Daoy (cell line): ENCODE measurements at places on chromosomes 1 and 21. TPM values are rescaled to one million over a fixed set of nuclear protein-coding genes. Genes with fewer than 3 reads are reported as not detected.

GRCh38 chr1:47805921-47806361 is 191.2 kb downstream of the TRABD2B start:
- DNase-seq: no peak

- peak; percentile 89 for DNase-seq
These were observed at the start of gene CROCC for GRCh38 chr1:16921391-16922185. TSS of gene CROCC (plus strand) at chr1:16921931. CDS start at chr1:16922019, 88 bp downstream.

- peak; percentile 89 for DNase-seq
These were observed 18.2 kb downstream of the PHLDA3 start for GRCh38 chr1:201450721-201451291.

- DNase-seq: peak; percentile 77
These were observed at the start of gene RNASEL for GRCh38 chr1:182588500-182589396. TSS of gene RNASEL (minus strand) at chr1:182589256. CDS start at chr1:182586806, 2,450 bp downstream.

DNA sequence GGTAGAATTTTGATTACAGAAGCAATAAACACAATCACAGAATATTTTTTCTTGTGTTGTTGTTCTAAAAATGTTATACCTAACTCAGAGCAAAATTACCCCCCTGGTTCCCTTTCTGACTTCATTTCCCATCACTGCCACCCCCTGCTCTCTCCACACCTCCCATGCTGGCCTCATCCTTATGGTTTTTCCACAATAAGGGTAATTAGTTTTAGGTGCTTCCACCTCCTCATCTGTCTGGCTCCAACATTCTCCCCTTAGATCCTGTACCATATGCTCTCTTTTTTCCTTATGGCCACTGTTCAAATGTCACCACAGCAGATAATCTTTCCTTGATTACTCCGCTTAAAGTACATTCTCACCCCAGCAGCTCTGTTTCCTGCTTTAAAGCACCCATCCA is 2208.6 kb downstream of the MRPL39 start:
- no peak for DNase-seq

DNA sequence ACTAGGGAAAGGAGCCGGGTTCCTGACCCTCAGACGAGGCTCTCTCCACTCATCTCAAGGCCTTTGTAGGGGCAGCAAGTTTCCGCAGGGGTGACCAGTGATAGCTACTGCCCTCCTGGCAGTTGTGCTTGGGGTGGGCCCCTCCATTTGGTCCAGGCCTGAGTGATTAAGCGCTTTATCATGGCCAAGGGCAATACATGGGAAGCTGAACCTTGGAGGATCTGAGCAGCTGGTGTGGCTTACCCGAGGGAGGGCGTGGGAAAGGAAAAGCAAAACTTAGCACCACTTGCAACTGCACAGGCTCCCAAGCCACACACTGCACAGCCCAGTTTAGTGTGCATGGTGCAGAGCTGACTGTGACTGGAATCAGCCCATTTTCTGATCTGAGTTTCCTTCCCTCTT is 47.8 kb downstream of the GADD45A start:
- DNase-seq: peak; percentile 61

GRCh38 chr1:245045087-245045881 is 109.5 kb upstream of the KIF26B start:
- peak; percentile 19 for DNase-seq

DNA sequence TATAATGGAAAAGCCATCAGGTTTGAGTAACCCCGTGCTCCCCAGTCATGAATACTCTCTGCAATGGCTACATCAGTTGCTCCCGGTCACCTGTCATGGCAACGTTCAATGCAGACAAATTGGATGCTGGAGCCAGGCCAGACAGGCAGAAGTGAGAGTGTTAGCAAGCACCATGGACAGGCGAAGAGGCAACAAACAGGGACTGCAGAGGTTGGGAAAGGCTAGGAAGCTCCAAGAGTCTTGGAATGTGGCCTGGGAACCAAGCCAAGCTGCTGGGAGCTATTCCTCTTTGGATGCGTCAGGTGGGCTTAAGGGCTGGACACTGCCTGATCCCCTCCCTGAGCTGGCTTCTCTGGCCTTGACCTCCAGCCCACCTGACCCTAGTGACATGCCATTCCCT is 102.9 kb downstream of the ACTL8 start:
- DNase-seq: no peak

DNA sequence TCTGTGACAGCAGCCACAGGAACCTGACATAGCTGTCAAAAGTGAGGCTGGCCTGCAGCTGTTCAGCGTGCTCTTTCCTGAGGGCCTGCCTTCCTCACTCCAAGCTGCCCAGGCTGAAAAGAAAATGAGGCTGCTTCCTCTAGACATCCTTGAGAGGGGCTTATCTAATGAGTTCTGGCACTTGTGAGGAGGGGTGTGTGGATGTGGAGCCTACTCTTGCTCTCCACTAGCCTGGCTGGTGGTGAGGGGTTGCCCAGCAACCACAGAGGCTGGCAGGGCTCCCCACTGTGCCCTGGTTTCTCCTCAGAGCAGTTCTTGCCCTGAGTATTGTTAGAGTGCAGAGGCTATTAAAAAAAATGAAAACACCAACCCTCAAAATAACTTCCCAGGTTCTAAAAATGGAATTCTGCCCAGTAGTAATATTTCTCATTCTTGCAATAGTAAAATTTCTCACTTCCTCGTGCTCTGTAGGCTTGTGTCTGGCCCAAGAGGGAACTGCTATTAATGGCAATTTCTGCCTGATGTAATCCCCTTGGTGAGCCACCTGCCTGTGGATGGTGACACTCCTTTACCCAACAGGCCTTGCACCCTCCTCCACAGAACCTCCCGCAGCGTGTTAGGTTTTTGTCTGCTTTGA is 52.6 kb upstream of the EPS8L3 start:
- DNase-seq: no peak

- no peak for DNase-seq
These were observed 108.7 kb downstream of the USH2A start for GRCh38 chr1:216314379-216315095.

DNA sequence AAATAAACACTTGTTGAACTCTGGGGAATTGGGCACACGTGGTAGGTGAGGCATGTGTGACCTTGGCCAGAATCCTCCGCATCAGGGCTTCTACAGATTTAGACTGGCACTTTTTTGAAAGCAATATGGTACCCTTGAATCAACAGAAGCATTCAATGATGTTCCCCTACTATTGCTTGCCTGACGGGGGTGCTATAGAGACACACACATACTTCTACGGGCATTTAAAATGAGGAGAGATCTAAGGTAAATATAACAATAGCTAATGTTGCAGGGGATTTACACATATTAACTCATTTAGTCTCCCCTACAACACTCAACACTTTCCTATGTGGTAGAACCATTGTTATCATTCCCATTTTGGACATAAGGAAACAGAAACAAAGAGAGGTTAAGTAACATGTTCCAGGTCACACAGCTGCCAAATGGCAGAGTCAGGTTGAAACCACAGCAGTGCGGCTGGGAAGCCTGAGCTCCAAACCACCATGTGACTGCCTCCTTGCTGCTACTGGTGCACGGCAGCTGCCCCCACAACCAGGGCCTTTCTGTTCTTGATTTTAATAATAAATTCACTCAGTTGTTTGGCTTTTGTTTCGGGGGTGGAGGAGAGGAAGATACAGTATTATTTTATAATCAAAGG is 147.4 kb downstream of the ZNF281 start:
- DNase-seq: no peak

DNA sequence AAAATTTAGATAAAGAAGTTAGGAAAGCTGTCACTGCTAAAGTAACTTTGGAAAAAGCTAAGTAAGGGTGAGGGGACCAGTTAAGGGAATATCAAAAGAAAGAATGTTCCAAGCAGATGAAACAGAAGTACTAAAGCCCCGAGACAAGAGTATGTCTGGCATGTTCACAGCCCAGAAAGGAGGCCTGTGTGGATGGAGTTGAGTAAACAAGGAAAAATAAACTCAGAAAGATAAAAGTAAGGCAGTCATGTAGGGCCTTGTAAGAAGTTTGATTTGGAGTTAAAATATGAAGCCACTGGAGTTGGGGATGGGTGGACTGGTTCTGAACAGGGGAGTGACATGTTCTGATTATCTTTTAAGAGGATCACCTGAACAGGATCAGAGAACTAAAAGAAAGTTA is 177.9 kb downstream of the CDC42BPA start:
- no peak for DNase-seq

DNA sequence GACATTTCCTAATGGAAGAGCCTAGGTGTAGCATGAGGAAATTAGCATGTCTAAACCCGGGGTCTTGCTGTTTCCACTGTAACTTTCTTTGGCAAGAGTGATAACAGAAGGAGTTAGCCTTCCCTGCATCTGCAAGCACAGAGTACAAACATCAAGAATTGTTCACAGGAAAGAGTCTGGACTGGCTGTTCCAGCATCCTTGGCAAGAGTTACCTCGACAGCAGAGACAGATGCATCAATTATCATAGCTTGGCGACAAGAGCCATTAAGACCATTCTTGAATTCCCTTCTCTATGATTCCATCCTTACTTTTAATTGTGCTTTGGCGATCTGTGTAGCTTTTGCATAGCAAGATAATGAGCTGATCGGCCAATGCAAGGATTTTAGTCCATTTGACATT is 82.8 kb upstream of the RALGPS2 start:
- no peak for DNase-seq

- DNase-seq: no peak
These were observed 37.3 kb downstream of the COL24A1 start for GRCh38 chr1:86119214-86119764.

- DNase-seq: peak; percentile 54
These were observed 88.6 kb downstream of the SELENOF start for GRCh38 chr1:86825319-86825718.

DNA sequence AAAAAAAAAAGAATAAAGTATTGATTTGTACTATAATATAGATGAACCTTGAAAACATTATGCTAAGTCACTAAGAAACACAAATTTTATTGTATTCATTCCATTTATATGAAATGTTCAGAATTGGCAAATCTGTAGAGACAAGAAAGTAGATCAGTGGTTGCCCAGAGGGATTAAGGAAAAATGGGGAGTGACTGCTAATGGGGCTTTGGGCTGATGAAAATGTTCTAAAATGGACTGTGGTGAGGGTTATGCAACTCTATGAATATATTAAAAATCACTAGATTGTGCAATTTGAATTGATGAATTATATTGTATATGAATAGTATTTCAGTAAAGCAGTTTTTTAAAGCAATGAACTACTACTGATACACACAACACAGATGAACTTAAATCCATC is 10.0 kb downstream of the GDAP2 start:
- DNase-seq: no peak

GRCh38 chr1:239268007-239268406 is 118.4 kb upstream of the CHRM3 start:
- no peak for DNase-seq

DNA sequence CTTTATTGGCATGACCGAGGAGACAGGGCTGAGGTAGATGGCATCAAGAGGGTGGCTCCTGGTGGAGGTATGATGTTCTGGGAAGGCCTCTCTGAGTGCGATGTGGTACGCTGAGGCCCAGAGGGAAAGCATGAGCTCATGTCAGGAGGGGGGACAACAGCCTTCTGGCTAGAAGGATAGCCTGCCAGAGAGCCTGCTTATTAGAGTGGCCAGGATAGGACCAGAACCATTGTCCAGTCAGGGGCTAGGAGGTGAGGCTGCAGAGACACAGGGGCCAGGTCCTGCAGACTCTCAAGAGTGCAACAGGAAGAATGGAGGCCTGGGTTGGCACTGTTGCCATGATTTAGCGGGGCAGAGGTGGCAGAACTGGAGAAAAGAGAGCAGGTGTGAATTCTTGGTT is 7.3 kb downstream of the ADARB1 start:
- DNase-seq: no peak

GRCh38 chr1:73026114-73026513 is 743.8 kb upstream of the NEGR1 start:
- DNase-seq: no peak

GRCh38 chr1:15870421-15870820 is 22.9 kb downstream of the SPEN start:
- no peak for DNase-seq

DNA sequence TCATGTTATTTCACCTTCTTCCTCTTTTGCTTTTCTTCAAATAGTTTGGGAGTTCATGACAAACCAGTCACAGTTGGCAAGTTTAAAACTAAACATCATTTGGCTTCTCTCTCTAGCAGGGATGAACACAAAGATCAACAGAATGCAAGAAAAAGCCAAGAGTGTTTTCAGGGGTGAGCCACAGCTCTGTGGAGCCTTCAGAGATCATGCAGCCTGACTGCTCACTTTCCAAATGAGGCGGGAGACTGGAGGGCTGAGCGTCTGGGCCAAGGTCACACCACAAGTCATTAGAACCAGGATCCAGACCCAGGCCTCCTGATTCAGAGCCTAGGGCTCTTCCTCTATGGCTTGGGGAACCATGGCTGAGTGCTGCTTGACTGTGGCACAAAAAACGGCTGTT is 2.7 kb downstream of the DPT start:
- no peak for DNase-seq

- DNase-seq: no peak
These were observed 60.6 kb upstream of the EFHD2 start for GRCh38 chr1:15349133-15349532.

DNA sequence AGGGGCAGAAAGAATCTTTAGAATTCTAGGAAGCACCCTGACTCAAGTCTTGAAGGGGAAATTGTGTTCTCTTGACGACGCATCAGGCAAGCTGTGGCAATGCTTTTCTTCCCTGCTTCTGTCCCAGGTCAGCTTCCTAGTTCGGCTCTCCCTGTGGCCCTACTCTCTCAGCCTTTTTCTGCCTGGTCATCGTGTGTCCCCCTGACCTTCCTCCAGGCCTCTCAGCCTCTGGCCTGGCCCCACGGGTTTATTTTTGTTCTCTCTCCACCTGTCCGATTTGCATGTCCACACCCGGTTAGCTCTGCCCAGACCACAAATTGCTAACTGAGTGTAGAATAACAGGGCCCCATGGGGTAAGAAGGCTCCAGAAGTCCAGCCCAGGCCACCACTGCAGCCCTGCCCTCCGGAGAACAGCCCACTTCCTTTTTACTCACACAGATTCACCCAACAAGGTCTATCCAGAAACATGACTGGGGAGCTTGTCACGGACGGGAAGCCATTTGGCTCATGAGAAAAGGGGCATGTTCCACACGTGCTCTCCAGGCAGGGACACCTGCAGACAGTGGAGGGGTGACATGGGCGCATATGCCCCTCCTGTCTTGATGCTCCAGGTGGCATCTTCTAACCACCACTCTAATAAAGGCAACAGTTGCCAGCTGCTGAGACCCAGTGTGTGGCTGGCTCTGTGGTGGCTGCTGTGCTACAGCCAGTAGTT is 9.8 kb downstream of the KCNN3 start:
- DNase-seq: peak; percentile 79

- no peak for DNase-seq
These were observed 7.1 kb downstream of the KIF17 start for GRCh38 chr1:20710469-20711284.

Gene TINAGL1
- 29.9 and 39.1 TPM in 2 replicates for total RNA-seq

Gene PTPN14
- total RNA-seq: 16.5 and 23.5 TPM in 2 replicates

Gene SYPL2
- 0.15 and 4.3 TPM in 2 replicates for total RNA-seq

Gene APCS
- not detected in 2 replicates for total RNA-seq

Gene ARMH1
- not detected in 2 replicates for total RNA-seq

Gene ARHGEF16
- 4.7 and 10.9 TPM in 2 replicates for total RNA-seq

Gene KCNN3
- 9.1 and 16.8 TPM in 2 replicates for total RNA-seq

Gene LCE1C
- not detected in 2 replicates for total RNA-seq

Gene SPRR2B
- total RNA-seq: not detected in 2 replicates
